ENCODE measurements at places on chromosomes 4 and X. TPM values are rescaled to one million over a fixed set of nuclear protein-coding genes. Genes with fewer than 3 reads are reported as not detected.

The KLB gene
- total RNA-seq, result not detected

The RAI2 gene
- 0.87 TPM for total RNA-seq

DNA sequence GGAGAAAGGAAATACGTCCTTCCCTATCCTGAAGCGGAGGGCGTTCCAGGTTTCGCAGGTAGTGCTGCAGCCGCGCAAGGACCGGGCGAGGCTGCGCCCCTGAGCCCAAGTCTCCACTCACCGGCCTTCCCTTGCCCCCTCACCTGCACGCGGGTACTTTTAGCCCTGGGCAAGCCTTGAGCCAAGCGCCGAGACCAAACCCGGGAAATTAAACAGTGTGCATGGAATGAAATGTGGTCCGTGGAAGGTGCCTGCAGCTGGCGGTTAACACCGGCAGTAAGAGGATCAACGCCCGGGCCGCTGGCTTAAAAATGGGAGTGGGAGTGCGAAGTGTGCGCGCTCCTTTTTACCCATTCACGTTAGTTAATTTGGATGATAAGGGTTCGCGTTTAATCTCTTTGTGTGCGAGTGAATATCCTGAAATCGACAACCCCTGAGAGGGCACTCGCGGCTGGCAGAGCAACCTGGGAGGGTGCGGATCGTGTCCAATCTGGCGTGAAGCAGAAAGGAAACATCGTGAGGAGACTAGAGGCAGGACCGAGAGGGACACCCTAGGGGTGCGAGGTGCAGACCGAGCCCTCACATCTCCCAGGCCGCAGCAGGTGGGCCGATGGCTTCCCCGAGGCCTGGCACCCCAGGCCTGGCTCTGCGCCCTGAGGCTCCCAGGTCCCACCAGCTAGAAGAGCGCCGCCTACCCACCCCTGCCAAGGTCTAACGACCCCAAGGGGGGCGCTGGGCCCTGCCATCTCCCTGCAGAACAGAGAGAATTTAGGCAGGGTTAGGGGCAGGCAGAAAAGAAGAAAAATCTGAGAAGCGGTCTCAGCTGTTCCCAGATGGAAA, 2.0 kb upstream of the HELT start:
- no peak for DNase-seq

- DNase-seq, result peak; percentile 27
Observed at GRCh38 chr4:53586121-53586816, 5.0 kb downstream of the LNX1 start.

GRCh38 chr4:25743971-25744370, 88.3 kb downstream of the SLC34A2 start:
- DNase-seq, result no peak

DNA sequence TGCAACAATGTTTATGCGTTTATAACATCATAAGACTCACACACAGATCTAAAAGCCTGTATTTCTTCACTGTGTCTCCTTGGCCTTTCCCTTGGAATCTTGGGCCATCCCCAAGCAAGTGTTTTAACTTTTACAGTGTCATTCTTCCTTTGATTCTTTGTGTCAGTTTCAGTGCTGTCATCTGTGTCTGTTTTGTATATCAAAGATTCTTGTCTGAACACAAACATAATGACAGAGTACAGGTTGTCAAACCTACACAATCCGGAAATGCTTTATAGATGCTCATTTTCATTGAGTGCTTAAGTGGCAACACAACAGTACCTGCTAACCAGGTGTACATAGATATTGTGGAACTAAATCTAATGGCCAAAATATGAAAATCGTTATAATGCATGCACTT, 1500.0 kb downstream of the TECRL start:
- no peak for DNase-seq

DNA sequence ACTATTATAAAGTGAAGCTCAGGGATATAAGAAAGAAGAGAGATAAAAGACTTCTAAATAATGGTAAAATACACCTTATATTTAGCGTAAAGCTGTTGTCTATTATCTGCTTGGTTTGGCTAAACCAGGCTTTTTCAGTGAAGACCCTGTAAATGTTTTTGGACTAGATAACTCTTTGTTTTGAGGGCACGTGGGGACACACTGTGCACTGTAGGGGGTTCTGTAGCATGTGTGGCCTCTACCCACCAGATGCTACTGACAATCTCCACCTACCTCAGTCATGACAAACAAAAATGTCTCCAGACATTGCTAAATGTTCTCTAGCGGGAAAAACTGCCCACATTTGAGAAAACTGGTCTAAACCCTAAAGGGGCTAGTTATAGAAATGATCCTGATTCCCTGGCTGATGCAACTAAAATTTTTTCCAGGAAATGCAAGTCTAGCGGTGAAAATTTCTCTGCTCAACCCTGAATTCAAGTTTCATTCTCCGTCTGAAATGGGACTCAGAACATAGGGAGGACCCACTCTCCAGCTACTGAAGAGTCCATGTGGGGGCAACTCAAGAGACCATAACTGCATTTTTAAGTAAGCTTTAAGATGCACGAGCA, 355.2 kb upstream of the RASGEF1B start:
- no peak for DNase-seq

DNA sequence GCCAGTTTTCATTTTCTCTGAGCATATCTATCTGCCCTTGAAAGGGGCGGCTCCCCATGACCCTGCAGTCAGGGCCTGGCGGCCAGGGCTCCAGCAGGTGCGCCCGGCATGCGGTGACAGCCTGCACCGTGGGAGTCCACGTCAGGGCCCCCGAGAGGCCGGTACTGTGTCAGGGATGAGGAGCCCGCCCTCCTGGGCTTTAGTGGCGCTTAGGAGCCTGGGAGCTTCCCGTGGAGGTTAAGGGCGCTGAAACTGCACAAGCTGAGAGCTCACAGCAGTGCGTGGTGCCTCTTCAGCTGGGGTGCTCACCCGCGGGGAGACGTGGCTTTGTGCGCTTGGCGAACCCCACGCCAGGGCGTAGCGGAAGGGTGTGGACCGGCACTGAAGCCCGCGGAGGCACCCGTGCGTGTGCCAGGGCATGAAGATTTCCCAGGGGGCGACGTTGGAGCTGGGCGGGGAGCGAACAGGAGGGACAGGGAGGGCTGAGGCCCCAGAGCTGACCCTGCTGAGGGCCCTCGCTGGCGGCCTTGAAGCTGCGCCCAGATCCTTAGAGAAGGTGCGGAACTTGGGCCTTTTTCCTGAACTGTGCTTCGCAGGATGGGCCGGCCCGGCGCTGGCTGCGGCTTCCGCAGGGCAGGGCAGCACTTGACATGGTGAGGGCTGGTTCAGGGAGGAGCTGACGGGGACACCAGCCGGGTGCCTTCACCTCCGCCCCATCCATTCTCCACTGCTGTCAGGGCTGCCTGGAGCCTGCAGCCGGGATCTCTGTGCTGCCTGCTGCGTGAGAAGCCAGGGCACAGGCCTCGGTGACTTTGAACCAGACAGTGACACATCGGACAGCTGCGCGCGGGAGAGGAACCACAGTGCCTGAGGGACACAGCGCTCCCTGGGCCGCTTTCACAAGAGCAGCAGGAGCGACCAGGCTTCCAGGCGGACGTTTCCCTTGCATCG, 32.9 kb downstream of the HTT-AS start:
- no peak for DNase-seq

DNA sequence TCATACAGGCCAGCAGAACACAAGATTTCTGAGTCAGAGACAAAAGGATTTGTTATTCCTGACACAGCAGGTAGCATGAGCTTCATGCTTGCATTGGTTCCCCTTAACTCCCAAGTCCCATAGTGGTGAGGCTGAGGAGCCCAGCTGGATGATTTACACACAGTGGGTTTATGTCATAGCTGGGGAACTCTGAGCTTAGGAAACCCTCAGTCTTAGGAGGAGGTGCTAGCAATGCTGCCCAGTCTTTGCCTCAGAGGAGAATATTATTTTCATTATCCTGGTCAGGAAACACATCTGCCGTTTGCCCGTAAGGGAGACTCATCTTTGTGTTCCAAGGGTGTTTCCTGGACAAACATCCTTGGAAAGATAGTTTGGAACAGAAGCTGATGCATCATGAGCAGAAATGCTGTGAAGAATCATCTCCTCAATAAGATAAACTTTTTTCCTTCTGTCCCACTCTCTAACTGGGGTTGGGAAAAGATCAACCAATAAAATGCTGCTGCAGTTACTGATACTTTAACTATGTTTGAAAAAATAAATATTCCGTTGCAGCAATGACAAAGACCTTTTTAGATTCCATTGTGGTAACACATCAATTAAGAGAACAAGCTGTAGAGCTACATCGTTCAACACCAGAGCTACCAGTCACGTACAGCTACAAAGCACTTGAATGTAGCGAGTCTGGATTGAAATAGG, 146.8 kb downstream of the DCLK2 start:
- DNase-seq, result peak; percentile 95

Measured in H4 (cell line).